ENCODE measurements at places on chromosomes 12 and 14.

DNA sequence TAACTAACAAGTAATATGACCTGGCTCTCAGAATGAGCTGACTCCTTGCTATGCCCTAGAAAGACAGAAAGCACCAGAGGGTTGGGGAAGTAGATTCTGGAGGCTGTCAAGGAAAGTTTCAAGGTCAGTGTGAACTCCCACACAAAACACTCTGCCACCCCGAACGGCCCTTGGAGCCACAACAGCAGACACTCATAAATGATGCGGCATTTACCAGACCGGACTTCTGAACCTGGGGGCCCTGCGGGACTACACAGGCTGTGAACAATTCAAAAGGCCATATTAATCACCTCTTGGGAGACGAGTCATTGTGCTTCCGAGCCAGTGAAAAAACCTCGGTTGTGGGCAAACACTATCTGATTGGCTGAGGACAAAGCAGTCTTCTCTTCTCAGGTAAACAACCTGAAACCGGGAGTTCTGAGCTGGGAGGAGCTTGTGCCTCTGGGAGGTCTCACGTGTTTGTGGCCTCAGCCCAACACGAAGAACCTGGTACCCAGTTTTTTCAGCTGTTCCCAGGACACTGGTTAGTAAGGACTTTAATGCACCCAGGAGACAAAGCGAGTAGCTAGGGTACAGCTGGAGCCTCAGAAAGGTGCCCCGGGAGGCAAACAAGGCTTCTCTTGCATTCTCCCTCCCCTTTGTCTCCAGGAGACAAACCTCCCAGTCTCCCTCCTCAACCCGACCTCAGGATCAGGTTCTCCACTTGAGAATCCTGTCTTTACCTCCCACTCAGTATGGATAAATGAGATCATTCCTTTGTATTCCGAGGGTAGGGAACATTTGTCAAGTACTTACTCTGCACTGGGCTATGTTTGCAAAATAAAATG, 35.3 kb downstream of the VWF start:
- DNase-seq = no peak

GRCh38 chr12:2627835-2628191, 167.0 kb upstream of the FKBP4 start:
- no peak for DNase-seq

- no peak for DNase-seq
Observed at GRCh38 chr14:42110167-42110566, 503.5 kb downstream of the LRFN5 start.

GRCh38 chr12:75642226-75642625, 130.8 kb upstream of the KRR1 start:
- no peak for DNase-seq

DNA sequence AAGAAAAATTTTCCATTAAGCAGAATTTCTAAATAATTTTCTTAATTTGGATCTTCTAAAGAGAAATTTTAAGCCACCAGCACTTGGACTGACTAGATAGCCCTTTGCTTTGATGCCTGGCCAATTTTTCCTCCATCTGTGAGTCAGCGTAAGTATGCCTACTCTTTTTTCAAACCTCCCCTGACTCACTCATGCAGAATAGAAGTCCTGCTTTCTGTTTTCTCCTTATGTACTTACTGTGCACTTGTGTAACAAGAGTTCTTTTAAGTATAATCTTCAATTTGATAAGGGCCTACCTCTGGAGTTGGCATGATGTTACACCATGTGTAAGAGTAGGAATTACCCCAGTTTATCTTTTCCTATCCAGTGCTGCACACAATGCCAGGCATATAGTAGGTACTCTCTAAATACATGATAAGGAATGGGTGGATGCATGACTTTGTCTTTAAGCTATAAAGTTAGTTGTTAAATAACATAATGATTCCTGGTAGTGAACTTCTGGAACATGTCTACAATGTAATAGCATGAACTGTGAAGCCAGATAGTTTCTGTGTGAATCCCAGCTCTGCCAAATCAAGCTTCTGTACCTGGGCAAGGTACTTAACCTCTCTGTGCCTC, 329.6 kb downstream of the TMTC2 start:
- no peak for DNase-seq

- DNase-seq = peak; percentile 2
Observed at GRCh38 chr12:126784328-126784921, 1482.5 kb upstream of the TMEM132C start.

GRCh38 chr14:71346685-71347084, 439.4 kb downstream of the PCNX1 start:
- no peak for DNase-seq

GRCh38 chr12:6265038-6265405, 45.5 kb upstream of the PLEKHG6 start:
- no peak for DNase-seq
